Neuronal stem cell (in vitro differentiated cells): ENCODE measurements at places on chromosomes 16 and 17.

DNA sequence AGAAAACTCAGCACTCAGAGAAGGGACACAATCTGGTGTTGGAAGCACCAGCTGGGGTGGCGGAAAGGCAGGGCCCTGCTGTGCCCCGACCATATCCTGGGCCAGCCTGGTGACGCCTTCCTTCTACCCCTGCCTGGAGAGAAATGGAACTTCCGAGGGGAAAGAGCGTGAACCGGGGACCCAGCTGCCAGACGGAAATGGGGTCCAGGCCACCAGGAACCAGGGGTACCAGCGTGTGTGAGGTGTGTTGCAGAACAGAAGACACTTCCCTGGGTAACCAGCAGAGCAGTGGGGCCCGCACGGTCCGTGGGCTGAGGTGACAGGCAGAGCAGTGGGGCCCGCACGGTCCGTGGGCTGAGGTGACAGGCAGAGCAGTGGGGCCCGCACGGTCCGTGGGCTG lies 6.8 kb downstream of the RAB40B start:
- DNase-seq: no peak

DNA sequence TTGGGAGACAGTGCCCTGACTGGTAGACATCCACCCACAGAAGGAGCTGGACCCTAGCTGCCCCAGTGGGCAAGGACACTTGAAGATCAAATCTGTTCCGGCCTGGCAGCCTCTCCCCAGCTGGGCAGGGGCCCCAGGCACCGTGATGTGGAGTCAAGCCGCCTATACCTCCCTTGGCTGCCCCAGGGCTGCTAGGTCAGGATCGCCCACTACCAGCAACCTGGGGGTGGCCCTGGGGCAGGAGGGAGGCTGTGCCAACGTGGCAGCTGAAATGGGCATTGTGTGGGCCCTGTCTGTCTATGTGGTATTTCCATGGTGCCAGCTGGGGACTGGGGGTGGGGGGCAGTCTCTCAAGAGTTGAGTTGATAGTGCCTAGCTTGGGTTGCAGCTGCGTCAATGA lies 941 bp downstream of the PDK2 start:
- DNase-seq: no peak

GRCh38 chr17:70552230-70552981 lies 383.1 kb downstream of the KCNJ2 start:
- DNase-seq: peak; percentile 17

DNA sequence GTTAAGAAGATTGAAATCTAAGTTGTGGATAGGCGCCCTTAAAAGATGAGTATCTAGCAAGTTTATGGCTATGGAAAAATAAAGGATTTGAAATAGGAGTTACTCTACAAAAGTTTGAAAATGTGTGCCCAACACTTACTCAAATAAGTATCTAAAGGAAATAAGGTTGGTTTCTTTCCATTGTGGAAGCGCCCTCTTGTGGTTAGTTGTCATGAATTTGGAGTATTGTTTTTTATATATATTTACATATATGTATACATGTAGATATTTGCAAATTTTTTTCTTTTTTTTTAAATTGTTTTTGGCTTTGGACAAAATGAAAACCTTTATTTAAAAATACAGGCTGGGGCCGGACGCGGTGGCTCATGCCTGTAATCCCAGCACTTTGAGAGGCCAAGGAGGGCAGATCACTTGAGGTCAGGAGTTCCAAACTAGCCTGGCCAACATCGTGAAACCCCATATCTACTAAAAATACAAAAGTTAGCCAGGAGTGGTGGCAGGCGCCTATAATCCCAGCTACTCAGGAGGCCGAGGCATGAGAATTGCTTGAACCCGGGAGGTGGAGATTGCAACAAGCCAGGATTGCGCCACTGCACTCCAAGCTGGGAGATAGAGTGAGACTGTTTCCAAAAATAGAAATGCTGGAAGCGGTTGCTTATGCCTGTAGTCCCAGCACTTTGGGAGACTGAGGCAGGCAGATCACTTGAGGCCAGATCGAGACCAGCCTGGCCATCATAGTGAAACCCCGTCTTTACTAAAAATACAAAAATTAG lies 24.0 kb upstream of the VPS4A start:
- peak; percentile 18 for DNase-seq

GRCh38 chr16:66970775-66971720 lies 10.0 kb downstream of the CES3 start:
- DNase-seq: no peak

GRCh38 chr17:36212966-36213365 lies 2.1 kb downstream of the CCL4L2 start:
- no peak for DNase-seq

GRCh38 chr17:29256735-29257466 lies 10.2 kb downstream of the CRYBA1 start:
- no peak for DNase-seq

DNA sequence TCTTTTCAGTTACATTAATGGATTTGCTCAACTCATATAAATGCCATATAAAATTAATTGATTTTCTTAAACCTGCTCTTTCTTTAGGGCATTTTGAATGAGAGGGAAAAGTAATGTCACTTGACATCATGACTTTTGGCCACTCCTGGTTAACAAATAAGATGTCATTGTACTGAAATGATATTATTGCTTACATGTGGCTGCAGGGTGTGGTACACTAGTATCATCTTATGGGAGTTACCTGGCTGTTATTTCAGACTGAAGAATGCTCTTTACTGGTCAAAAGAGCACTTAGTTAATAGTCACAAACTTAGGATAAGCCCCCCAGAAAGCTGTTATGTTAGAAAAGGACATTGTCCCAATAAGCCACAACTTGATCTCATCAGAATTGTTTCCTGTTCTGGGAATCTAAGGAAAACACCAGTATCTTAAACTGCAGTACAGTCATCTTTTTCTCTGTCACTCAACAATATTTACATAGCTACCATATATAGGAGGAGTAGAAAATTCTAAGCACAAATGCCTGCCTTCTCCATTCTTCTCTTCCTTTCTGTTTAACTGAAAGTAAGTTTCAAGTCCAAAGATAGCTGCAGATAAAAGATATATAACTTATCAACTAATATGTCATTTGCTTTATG lies 53.9 kb upstream of the MRC2 start:
- DNase-seq: no peak

DNA sequence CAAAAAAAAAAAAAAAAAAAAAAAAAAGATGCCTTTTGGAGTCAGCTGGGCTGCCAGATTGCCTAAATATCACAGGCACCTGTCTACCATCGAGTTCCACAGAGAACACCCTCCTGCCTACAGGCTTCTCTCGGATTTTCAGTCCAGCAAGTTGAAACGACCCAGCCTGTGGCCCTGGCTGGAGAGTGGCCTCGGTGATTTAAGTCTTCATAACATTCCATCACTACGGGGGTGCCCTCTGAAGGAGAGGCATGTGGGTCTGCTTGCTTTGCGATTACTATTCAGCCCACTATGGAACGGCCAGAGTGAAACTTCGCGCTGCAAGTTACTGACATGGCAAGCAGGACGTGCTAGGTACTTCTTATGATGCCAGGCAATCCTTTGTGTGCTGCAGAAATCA lies 42.8 kb downstream of the MARCHF10 start:
- DNase-seq: no peak

DNA sequence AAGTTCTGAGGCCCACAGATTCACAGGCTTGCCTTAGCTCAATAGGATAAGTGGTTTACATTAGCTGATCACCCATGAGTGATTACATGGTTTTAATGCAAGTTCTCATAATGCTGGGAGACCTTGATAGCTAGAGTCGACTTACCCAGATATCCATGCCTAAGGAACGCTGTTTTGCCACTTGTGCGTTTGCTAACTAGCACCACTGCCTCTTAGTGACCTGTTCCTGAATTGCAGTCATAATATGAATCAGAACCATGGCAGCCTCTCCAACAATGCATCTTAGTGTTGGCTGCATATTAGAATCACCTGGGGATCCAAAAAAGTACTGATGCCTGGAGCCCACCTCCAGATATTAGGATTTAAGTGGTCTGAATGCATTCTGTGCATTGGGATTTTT lies 251.1 kb upstream of the CDH5 start:
- no peak for DNase-seq

GRCh38 chr17:44828919-44829522 lies 1.1 kb downstream of the GJC1 start:
- no peak for DNase-seq

- DNase-seq: no peak
Measured at GRCh38 chr17:45828582-45829133, 16.0 kb upstream of the SPPL2C start.

DNA sequence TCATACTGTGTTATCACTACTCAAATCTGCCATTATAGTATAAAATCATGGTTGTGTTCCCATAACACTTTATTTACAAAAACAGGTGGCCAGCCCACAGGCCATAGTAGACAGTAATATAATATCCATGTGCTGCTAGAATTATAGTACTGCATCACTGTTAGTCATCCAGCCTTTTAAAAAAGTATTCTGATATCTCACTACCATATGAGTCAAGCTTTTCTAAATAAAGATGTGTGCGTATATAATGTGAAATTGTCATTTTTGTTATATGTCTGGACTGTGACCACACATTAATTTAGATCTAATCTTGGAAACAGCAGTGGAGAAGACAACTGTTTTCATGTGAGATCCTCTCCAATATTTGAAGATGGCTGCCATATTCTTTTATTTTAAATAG lies 1049.1 kb upstream of the GOT2 start:
- DNase-seq: no peak

GRCh38 chr16:25092441-25092840 lies 19.1 kb upstream of the LCMT1 start:
- DNase-seq: no peak
